ENCODE measurements at places on chromosomes 1 and 21. TPM values are rescaled to one million over a fixed set of nuclear protein-coding genes. Genes with fewer than 3 reads are reported as not detected.
A peak's percentile ranks its signal among the peaks of the same experiment; 100 is the strongest.

DNA sequence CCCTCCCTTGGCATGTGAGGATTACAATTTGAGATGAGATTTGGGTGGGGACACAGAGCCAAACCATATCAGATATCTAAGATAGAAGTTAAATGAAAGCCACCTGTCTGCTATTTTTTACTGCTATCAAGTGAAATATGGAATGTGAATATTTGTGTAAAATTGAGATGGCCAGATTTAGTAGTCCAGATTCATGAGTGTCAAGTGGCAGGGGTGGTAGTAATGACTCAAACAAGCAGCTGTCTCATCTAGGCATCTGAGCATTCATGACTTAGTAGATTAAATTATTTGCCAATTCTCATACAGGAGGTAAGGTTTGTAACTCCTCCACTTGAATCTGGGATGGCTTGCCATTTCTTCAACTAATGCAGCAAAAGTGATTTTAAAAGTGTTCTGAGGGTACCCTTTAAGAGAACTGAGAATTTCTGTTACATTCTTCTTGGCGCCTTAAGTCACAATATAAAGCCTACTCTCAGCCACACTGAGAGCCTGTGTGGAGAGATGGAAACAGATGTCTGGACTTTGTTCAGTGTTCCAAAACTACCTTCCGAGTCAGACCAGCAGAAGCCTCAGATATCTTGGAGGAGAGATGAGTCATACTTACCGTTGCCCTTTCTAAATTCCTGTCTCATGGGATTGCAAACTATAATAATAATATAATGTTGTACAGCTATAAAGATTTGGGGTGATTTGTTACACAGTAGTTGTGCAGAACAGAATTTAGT is 1065.6 kb upstream of the TMPRSS15 start:
- DNase-seq = no peak

DNA sequence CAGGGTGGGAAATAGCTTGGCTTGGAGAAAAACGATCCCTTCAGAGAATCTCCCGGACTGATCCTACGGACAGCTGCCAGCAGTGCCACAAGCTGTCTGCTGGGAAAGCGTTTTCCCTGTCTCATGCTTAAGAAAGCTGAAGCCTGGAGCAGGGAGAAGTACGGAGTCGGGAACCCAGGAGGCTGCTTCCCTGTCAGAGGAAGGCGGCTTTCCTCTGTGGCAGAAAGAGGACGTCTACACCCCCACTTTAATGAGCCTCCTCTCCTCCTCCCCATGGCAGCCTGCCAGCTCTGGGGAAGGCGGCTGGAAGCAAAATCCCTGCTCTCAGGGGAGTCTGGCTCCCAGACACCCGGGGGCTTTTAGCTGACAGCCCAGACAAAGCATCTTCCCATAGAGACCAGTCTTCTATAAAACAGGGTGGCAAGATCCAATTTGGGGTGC is 7.3 kb downstream of the KIF21B start:
- no peak for DNase-seq

DNA sequence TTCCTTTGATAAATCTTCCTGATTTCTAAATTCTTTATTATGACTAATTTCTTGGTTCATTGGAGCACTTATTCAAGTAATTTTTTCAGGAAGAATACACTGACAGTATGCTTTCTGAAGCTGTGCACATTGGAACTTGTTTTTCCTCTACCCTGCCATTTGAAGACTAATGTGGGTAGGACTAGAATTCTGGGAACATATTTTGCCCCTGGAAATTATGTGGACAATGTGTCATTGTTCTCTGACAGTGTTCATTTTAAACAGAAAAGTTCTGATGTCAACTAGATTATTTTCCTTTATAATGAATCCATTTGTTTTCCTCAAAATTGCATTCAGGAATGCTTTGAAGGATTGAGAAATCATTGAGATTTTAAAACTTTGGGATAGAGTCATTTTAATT is 34.8 kb upstream of the ST6GALNAC5 start:
- no peak for DNase-seq

LRRC39 gene
- not detected for total RNA-seq

HSD3B2 gene
- not detected for total RNA-seq

DMRTA2 gene
- not detected for total RNA-seq

GNAT2 gene
- 0.18 TPM for total RNA-seq

DNA sequence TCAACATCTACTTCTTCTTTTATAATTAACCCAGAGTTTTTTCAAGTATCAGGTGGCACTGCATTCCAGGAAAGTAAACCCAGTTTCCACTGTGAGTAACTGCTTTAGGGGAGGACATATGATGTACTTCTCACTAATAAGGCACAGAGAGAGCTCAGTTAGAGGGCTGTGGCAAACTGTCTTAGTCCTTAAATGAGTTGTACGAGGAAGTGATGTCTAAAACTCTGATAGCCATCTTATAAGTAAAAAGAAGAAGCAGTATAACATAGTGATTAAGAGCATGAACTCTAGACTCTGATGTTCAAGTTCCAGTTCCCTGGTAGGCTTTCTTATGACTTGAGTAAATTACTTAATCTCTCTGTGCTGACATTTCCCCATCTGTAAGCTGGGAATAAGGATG is 58.7 kb upstream of the PTGS2 start:
- DNase-seq = no peak

DNA sequence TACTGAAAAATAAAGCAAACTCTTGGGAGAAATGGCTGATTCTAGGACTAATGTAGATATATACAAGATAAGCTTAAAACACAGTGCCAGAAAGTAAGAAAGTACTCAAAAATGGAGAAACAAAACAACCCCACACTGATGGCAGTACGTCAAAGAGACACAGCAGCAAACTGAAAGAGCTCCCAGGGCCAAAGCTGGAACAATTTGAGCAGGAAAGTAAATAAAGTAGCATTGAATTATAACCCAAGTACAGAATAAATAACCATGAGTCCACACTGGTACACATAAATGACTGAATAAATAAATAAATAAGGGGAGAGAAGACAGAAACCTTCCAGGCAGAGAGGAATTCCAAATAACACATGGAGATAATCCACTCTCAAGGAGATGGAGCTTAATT is 120.9 kb downstream of the GLUL start:
- no peak for DNase-seq

OR14K1 gene
- not detected for total RNA-seq

GRCh38 chr21:17779496-17779895 is 39.7 kb downstream of the C21orf91 start:
- DNase-seq = no peak

TNFSF4 gene
- 2.0 TPM for total RNA-seq

DNA sequence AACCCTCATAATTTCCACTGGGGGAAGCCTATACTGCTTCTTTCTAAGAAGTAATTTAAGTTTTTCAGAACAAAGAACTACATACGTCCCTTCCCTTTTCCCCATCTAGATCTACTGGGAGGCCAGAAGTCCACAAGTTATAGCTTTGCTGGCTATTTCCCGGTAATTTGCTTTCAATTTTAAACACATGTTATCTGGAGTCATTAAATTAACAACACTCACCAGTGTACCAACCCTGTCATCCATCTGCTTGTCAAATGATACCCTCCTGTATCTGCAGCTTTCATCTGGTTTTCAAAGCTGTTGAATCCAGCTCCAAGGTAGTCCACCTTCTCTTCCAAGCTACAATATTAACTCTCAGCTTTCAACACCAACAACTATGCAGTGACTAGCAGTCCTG is 466.7 kb upstream of the PKN2 start:
- DNase-seq = no peak

DNA sequence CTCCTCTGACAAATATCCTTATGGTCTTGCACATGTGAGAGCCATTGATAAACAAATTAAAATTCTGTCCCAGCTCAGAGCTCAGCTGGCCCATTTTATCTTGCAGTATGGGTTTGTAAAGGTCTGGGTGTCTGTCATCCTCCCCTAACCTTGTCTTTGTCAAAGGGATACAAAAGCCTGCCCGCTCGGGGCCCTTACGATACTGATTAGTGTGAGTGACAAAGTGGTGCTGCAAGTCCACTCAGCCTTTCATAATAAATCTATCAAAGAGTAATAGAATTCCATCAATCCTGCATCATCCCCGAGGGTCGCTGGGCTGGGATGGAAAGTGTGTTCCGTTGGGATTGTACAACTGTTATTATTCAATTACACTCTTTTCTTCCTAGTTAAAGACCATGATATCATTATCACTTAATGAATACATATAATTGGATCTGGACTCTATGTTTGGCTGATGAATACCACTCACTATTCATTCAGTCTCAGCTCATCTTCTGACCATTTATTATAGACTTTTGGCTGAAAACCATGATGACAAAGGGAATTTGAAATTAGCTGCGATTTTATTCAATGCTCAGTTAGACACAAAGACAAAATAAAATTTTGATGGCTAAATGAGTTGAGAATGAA is 122.5 kb upstream of the FOXD3 start:
- no peak for DNase-seq

DNA sequence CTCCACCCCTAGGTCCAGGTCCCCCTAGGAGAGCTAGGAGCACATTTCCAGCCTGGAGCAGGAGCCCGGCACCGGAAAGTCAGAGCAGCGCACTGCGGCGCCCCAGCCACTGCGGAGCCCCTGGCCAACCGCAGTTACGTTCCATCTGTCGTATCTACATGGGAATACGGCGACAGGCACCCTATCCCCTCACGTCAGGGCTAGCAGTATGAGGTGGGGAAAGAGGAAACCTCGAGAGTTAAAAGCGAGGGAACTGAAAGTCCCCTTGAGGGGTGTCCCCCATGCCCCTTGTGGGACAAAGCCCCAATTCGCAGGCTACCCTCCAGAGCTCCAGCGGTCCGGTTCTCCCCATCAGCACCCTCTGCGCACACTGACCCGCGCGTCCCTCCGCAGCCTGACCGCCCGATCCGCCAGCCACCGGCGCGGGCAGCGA is 995 bp downstream of the COLGALT2 start:
- DNase-seq = no peak

GRCh38 chr1:27528818-27529703 is 39.1 kb upstream of the WASF2 start:
- peak; percentile 41 for DNase-seq

DNA sequence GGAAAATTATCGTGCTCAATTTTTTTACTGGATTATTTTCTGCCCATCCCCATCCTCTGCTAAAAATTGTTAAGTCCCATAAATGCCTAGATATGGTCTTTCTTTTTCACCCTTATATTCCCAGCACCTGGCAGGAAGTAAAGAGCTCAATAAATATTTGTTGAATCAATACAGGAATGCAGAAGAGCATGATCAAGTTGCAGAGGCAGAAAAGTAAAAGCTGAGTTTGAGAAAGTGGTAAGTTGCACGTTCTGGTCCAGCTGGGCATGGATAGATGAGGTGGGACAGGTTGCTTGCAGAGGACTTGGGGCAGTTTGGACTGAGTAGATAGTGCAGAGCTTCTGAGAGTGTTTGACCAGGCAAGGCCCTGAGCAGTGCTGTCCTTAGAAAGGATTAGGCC is 40.1 kb downstream of the ZNF281 start:
- no peak for DNase-seq

GJC2 gene
- total RNA-seq = 2.9 TPM

C1orf94 gene
- total RNA-seq = not detected

DNA sequence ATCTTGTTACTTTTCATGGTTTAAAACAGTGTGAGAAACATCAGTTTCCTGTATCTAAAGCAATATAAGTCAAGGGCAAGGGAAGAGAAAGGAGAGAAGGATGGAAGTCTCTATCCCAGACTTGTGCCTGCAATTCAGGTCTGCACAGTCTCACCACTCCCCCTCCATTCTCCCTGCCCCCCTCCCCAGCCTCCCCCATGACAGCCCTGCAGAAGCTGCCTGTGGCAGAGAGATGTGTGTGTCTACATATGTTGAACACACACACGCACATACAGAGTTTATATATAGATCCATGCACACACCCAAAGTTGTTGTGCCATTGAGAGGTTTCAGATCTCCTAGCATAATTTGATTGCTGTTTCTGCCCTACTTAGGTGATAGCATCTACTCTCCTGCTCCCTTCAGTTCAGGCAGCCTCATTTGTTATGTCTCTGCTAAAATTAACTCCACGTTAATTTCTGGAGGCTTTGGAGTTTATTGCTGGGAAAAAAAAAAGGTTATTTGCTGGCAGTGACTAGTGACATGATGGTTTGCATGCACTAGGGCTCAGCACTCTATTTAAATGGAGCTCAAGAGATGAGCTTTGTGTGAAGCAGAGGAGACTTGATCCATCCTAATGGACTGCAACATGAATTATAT is 124.9 kb upstream of the SMYD2 start:
- no peak for DNase-seq

DNA sequence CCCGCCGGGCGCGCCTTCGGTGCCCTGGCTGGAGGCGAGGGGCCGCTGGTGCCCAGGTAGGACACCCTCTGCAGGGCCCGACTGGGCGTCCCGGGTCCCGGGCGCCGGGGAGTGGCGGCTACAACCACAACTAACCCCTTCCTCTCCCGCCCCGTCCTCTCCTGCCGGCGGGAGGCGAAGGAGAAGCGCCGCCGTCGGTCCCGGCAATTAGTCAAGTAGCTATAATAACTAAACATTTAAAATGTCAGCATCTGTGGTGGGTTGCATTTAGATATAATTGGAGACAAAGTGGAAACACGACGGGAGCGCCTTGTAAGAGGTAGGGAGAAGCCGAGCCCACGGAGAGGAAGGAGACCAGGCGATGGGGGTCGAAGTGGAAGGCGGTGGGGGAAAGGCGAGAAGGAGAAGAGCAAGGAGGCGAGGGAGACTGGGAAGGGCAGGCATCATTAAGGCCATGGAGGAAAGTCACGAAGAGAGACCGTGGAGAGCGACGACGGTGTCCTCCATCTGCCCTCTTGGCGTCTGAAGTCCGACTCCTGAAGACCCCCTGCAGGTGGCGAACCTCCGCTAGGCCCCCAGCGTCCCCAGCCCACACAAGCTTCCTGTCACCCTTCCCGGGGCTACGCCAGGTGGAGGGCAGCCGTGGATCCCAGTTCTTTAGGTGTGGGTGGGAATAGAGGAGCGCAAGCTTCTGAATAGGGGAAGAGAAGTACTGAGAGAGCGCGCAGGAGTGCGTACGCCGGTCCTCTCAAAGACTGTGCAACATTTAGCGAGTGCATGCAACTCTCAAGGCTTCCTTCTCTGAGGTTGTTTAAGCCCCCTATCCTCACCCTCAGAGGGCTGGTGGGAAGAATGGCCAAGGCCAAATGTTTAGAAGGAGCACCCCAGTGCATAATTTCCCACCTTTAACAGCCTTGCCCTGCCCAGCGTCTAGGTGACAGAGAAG is 1.6 kb downstream of the CNIH3 start:
- DNase-seq = no peak

GRCh38 chr1:157597959-157598667 is at the start of gene FCRL4:
TSS of gene FCRL4 (minus strand) at chr1:157598085. CDS start at chr1:157597944, 141 bp downstream.
- no peak for DNase-seq

PACC1 gene
- total RNA-seq = 7.6 TPM

DNA sequence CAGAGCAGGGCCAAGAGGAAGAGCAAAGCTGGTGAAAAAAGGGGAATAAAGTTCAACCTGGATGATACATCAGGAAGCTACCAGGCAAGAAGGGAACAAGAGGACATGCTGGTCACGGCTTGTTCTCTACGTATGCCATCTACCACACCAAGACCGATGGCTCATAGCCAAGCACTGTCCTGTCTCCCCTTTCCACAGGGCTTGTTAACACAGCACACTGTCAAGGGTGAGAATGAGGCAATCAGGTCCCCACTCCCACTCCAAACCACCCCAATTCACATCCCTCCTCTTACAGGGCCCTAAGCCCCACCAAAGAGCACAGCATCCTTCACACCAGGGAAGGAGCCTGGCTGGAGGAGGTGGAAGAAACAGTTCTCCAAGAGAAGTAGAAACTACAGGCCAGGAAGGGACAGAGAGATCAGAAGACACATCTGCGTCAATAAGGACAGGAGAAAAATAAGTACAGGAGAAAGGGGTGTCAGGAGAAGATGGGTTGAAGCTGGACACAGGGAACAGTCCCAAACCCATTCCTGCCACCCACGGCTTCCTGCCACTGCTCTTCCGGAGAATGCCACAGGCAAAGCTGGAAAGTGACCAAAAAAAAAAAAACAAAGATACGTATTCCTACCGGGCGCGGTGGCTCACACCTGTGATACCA is 923 bp upstream of the SHC1 start:
- no peak for DNase-seq

SLC45A1 gene
- total RNA-seq = 2.1 TPM
